ENCODE measurements at places on chromosomes 6 and 20. TPM values are rescaled to one million over a fixed set of nuclear protein-coding genes. Genes with fewer than 3 reads are reported as not detected.
A peak's percentile ranks its signal among the peaks of the same experiment; 100 is the strongest.

DNA sequence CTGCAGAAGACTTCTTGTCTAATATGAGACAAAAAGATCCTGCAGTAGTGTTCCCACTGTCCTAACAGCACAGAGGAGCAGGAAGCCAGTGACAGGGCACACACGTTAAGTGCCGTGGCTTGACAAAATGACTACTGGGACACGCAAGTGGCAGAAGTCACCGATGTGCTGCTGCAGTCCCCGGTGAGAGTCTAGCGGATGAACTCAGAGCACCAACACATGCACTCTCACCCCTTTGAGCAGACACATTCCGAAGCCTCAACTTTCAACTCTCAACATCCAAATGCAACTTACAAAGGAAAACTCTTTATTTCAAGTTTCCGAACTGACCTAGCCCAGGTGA, 898 bp downstream of the LAMA4 start:
- no peak for DNase-seq

- no peak for DNase-seq
These were observed 79.4 kb upstream of the PROKR2 start for GRCh38 chr20:5395932-5396727.

- peak; percentile 56 for DNase-seq
These were observed 295.7 kb downstream of the C6orf118 start for GRCh38 chr6:165013701-165014100.

DNA sequence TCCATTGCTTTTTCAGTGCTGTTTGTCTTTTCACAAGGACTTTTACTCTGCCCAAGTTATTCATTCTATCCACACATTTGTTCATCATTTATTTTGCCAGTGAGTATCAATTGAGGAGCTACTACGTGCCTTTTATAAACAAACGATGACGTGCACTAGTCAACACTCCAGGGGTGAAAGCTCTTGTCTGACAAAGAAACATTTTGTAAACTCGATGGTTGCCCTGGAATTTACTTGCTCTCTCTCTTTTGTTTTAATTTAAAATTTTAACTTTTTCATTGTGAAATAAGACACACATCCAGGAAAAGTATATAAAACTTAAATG, 8.3 kb upstream of the MRPS18A start:
- no peak for DNase-seq

DNA sequence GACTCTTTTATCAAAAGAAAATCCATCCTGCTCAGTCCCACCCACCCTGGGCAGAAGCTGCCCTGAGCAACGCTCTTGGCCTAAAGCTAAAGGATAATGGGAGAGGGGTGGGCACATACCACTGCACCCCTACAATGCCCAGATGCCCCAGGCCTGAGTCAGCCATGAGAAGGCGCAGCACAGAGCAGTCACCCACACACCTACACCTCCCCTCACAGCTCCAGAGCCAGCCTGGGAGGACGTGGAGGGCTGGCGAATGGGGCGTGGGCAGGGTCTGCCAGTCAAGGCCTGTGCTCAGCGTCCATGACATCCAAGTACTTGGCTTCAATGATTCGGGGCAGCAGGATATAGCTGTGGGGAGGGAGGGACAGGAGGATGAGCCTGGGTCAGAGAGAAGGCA, 11.5 kb downstream of the SLC4A11 start:
- DNase-seq, result no peak

DNA sequence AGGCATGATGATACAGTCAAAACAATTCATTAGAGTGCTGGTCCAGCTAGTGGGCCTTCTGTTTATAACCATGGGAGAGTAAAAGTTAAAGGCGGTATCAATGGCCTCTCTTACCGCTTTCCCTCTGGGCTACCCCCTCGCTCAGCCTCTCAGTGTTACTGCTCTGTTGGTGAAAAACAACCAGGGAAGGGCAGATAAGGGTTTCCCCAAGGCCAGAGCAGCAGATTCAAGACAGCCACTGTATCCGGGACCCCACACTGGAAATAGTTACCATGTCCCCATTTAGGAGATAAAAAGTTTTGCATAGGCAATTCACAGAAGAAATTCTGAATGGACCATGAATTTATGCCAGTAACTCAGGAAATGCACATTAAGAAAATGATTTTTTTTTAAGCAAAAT, 13.4 kb downstream of the SCGN start:
- DNase-seq, result no peak

DNA sequence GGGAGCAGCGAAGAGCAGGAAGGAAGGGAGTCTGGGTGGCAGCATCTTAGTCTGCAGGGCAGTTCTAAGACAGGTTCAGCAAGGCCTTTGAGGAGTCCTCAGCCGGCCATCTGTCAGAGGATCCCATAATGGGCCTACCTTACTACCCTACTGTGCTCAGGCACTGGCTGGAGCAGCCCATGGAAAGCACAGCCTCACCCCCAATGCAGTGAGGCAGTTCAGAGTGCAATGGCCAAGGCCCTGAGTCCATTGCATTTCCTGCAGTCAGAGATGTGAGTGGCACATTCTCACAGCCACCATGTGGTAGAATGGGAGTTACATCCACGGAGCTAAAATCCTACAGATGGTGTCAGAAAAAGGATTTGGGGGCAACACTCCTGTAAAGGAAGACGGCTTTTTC, 19.4 kb upstream of the OVOL2 start:
- DNase-seq, result no peak

GRCh38 chr20:11271920-11272594, 598.3 kb upstream of the JAG1 start:
- no peak for DNase-seq

LY6G6D gene
- total RNA-seq, result not detected

NR2E1 gene
- 0.03 TPM for total RNA-seq

PSORS1C2 gene
- total RNA-seq, result not detected

DNA sequence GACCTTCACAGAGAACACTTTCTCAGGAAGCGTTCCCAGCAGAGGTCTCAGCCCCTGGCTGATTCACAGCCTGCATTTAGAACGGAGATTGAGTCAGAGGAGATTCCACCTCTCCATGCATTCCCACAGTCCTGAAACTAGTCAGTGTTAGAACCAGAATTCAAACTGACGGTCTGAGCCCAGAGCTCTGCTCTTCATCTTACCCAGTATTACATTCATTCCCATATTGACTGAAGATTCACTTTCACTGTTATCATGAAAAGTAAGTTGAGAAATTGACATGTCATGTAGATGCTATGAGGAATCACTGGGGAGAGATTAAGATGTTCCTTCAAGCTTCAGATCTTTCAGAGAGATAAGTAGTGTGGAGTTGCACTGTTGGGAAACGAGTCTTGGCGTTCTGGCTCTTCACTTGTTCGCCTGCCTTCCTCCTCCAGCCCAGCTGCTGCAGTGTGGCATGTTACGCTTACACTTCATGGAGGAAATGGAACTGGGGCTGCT, 28.3 kb downstream of the MAS1 start:
- peak; percentile 10 for DNase-seq

DNA sequence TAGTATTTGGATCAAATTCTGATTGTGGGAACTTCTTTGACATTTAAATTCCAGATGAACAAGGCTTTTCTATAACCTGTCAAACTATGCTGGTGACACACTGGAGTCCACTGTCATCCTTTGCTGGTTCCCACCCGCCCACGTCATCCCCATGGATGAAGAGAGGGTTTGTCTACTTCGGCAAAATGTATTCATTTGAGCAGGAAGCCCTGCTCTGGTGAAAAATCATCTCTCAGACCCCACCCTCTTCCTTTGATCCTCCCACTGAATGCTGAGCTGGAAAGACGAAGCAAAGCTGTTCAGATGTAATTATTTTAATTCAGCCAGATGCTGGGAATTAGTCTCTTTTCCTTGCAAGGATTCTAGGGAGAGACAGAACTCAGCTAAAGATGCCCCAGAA, 50.5 kb downstream of the CPNE5 start:
- DNase-seq, result no peak

GRCh38 chr20:61370841-61371303, 118.8 kb downstream of the CDH4 start:
- DNase-seq, result no peak

DNA sequence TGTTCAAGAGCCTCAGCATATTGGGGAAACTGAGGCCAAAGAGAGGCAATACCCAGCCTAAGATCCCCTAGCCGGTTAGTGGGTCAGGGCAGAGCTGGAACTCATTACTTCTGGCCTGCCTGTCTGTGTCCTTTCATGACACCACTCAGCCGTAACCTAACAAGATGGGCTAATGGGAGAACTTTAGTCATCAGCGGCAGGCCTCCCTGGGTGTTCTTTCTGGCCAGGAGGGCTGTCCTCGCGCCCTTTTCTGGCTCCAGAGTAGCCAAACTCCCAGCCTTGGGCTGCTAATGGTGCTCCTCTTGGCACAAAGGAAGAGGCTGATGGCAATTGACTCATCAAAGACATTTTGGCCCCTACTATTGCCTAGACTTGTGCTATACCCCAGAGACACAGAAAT, 76.6 kb downstream of the NCR2 start:
- DNase-seq, result peak; percentile 62

GPR6 gene
- not detected for total RNA-seq

- DNase-seq, result no peak
These were observed 51.0 kb upstream of the IL20RA start for GRCh38 chr6:137095651-137096238.

DNA sequence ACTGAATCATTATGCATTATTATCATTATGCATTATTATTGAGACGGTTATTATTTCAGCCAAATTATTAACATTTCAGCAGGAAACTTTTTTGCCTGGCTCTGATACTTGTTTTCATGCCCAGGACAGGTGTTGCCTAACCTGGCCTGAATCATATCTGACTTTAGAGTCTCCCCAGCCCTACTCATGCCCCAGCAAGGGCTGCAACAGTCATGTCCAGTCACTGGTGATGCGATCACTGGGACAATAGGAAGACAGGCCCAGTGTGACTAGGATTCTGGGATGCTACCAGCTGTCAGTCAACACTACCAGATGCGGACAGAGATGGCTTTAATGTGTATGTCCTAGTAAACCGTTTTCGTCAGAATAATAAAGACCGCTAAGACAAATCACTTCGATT, 285.0 kb downstream of the KHDC1L start:
- no peak for DNase-seq

GRCh38 chr6:1705183-1705582, 95.5 kb downstream of the FOXC1 start:
- no peak for DNase-seq

UBR2 gene
- 19.5 TPM for total RNA-seq

DNA sequence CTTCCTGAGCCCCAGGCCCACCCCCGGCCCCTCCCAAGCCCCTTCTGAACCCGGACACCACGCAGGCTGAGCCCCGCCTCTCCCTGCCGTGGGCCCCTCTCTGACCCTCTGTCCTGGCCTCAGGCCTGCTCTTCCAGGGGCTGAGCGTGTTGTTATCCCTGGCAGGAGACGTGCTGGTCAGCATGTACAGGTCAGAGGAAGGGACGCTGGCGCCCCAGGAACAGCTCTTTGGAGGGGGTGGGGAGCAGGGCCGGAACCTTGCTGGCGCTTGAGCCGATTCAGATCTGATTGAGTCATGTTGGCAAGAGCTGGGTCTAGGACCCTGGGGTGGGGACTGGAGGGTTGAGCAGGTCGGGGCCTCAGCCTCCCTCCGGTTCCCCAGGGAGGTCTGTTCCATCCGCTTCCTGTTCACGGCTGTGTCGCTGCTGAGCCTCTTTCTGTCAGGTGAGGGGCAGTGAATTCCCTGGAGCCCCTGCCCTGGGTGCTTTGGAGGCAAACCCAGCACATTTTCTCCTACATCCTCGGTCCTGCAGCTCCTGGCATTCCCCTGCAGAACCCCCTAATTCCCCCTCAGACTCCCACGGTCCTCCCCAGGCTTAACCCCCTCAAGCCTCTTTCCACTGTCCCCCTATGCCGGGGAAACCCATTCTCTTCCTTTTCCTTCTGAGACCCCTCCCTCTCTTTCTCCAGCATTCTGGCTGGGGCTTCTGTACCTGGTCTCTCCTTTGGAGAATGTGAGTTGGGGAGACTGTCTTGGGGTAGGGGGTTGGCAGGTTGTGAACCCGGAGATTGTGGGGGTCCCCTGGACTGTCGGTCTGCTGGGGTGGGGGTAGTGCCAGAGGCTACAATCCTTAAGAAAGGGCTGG, 2.0 kb downstream of the SPAG4 start:
- no peak for DNase-seq

SNX9 gene
- 27.4 TPM for total RNA-seq

All from SJSA1 (cell line).